Suppressor macrophage (primary cell): ENCODE measurements at places on chromosomes 7 and 10.
A peak's percentile ranks its signal among the peaks of the same experiment; 100 is the strongest.

DNA sequence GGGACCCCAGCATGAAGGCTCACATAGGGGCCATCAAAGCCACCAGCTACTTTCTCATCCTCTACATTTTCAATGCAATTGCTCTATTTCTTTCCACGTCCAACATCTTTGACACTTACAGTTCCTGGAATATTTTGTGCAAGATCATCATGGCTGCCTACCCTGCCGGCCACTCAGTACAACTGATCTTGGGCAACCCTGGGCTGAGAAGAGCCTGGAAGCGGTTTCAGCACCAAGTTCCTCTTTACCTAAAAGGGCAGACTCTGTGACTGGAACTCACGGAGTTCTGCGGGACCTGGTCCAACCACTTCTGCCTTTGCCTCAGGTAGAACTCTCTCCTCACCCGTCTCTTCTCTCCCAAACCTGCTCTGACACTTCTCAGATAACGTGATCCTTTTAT lies 945 bp downstream of the TAS2R40 start:
- peak; percentile 90 for DNase-seq

- DNase-seq, result no peak
Measured at GRCh38 chr7:79425665-79426064, 27.8 kb downstream of the MAGI2 start.

DNA sequence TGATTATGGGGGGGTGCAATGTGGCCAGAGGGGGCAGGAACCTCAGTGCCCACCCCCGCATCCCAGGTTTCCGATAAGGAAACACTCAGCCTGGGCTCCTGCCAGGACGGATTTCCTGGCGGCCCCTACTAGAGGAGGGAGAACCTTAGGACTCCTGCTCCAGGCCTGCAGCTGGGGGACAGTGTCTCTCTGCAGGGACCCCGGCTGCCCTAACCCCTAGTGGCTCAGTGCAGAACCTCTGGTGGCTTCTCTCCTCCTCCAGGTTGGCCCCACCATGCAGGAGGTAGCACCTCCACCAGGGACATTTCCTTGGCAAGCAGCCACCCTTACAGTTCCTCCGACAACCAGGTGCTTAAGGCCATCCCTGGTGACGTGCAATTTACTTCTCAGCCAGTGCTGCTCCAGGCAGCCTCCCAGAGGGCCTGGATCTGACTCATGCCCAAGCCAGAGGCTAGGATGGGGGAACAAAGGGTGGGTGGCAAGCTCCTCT lies 31.9 kb downstream of the SH2B2 start:
- DNase-seq, result no peak

DNA sequence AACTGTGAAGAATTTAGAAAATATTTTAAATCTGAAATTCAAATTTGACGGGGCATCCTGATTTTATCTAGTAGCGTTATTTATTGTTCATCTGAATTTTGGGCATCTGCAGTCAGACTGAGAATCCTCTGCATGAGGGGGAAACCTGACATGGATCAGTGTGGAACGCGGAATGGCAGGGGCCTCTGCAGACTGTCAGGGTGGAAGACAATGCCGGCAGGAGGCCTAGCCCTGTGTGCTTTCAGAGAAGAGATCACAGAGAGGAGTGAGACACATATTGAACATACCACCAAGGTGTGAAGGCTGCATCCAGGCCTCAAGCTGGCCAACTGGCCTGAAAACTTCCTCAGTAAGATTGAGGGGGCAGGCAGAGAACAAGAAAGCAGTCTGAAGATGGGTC lies 921.1 kb upstream of the GHITM start:
- DNase-seq, result no peak

- no peak for DNase-seq
Measured at GRCh38 chr7:139431010-139431409, 52.5 kb downstream of the KLRG2 start.

GRCh38 chr10:93091960-93092359 lies 18.3 kb downstream of the CYP26A1 start:
- DNase-seq, result no peak

DNA sequence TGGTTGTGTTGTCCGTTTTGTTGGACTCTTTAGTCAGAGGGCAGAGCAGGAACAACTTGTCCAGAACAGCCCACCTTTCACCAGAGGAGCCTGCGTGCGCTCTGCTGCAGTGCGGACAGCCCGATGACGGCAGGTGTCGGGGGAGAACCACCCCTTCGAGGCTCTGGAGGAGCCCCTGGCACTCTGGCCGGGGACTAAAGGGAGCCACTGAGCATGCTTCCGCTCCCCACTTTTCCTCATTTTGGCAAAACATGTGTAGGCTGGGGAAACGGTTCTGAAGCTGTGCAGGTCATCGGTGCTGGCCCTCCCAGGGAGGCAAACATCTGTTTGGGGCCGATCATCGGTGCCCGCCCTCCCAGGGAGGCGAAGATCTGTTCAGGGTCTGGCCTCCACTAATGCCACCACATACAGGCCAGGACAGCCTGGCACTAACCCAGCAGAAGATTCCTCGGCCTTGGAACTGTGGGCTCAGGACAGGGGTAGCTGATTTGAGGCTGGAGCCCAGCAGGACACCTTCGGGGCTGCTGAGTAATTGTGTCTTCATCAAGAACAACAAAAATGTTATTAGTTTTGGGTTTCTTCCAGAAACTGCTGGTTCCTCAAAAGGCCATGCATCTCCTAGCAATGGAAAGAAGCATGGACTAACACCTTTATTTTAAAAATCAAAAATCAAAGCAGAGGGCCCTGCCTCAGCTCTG lies 124.4 kb upstream of the TCERG1L start:
- DNase-seq, result no peak

DNA sequence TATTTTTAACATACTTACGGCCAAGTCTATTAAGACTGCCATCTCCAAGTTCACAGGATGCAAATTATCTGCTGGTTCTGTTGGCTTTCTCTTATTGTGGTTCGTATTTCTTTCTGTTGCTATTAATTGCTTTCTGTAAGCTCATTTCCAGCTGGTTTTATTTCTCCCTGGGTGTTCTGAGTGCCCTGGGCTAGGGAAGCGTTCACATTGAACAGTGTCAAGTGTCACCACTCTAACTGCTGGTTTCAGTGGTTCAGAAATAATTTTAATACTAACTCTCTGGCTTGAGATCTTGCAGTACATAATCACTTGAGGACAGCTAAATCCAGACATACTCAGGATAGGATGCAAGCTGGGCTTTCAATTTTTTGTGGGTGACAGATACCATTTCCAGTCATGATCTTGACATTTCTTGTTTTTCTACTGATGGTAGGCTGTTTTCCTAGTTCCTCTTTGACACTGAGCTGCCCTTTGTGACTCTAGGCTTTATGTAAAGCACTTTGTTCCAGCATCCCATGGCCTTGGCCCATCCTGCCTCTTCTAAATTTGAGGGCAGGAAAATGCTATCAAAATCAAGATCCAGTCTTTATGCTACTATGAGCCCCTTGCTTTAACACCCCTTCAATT lies 117.6 kb downstream of the SNX13 start:
- DNase-seq, result no peak
